ENCODE measurements at places on chromosomes 16 and 17.

DNA sequence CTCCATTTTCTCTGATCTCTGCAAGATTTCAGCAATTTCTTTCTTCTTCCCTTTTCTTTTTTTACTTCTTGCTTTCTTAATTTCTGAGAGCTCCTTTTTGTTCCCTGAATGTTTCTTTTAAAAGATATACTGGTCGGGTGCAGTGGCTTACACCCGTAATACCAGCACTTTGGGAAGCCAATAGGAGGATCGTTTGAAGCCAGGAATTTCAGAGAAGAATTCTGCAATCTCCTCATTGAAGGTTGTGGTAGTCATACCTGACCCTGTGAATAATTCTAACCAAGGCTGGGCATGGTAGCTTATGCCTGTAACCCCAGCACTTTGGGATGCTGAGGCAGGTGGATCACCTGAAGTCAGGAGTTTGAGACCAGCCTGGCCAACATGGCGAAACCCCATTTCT, 15.6 kb upstream of the ABCC1 start:
- no peak for DNase-seq

DNA sequence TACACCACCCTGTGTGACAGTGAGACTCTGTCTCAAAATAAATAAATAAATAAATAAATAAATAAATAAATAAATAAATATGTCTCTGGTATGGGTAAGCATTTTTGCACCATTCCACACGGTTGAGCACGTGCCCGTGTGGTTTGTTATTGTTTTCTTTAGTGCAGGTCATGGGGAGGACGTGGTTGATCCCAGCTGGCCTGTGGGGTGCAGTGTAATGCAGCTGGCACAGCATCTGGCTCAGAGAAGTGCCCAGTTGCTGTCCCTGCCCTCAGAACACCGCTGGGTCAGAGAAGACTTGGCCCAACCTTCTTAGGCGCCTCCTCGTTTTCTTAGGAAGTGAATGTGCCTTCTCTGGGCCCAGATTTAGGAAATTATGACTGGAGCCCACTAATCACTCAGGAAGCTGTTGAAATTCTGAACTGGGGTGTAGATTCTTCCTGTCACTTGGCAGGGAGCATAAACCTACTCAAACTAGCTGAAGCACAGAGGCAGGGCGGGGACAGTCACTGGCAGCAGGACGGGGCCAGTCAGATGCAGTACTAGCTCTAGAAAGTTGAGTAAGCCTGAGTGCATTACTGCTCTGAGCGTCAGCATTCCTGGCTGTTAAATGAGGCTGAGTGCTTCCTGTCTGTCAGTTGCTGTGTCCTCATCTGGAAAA, 85.9 kb downstream of the SNX29 start:
- no peak for DNase-seq

DNA sequence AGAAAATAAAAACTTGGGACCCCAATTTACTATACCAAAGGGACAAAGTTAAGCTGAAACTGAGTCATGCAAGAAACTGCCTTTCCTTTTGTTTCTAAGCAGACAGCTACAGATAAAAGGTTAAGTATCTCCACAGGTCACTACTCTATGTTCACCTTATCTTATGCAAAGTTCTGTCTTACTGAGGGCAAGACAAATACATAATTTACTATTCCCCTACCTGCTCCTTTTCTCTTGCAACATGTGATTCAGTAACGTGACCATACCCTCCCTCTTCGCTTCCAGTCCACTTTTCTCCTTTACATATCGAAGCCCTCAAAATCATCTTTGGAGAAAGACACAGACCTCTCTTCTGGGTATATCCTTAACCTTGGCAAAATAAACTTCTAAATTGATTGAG, 42.3 kb downstream of the SCPEP1 start:
- DNase-seq, result no peak

GRCh38 chr17:7969433-7969832, 33.0 kb upstream of the GUCY2D start:
- no peak for DNase-seq

- DNase-seq, result no peak
Observed at GRCh38 chr16:27568077-27568476, 18.1 kb downstream of the KATNIP start.

DNA sequence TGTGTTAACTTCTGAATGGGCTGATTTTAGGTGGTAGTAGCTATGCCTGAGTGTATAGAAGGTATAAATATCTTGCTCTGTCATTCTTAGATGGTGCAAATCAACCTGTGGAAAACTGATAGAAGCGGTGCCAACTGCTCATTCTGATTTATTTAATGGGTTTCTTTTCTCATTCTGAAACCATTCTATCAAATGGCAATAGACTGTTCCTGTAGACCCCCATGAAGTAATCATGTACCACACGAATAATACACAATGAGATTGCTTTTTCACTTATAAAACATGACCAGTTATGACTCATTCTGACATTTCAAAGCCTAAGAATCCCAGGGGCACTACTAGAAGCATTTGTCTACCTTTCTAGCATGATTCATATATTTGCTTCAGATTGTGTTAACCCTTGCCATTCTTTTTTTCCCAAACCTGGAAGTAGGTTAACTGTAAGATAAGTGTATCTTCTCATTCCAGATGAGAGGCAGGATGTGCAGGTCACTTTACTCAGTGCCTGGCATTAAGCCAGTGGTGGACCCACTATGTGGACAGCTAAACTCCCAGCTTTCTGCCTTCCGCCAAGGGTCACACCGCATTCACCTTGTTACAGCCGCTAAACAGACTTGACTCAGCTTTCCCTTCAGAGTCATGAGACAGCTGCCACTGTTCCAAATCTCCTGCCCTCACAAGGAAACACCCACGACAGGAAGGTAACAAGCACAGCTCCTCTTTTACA, 16.4 kb upstream of the SLC16A11 start:
- peak; percentile 49 for DNase-seq

- no peak for DNase-seq
Observed at GRCh38 chr16:46712911-46713310, 23.5 kb downstream of the ORC6 start.

DNA sequence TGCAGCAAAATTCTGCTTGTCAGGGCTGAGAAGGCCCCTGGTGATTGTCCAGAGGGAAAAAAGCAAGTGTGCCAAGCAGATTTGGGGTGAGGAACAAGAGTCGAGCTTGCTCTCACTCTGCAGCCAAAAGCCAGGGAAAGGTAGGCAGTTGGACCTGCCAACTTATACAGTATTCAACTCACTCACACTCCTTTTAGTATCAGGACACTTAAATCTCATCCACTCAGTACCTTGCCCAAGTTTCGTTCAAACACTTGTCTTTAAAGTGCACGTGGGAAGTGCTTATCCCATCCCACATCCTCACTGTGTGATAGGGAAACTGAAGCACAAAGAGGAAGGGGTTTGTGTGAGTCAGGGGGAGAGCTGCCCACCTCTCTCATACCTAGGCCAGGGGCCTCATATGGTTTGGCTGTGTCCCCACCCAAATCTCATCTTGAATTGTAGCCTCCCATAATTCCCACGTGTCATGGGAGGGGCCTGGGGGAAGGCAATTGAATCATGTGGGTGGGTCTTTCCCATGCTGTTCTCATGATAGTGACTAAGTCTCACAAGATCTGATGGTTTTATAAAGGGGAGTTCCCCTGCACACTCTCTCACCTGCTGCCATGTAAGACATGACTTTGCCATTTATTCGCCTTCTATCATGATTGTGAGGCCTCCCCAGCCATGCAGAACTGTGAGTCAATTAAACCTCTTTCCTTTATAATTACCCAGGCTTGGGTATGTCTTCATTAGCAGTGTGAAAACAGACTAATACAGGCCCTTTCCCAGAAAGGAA, 25.6 kb upstream of the CES5A start:
- no peak for DNase-seq

- no peak for DNase-seq
Observed at GRCh38 chr17:72338847-72339790, 218.3 kb downstream of the SOX9 start.

DNA sequence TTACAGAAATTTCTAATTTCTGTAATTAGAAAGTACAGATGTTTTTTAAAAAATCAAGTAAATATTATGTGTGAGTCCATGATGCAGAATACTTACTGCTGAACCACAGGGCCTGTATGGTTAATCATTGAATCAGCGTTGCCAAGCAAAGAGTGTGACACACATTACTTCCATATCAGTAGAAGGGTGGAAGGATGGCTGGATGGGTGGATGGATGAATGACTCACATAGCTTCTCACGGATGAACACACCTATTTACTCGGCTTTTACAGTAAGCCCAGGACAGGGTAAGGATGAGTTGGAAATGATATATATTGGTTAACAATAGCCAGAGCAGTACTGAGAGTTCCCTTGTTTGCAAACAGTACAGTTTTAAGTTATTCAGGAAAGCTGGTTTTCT, 495.9 kb upstream of the RBFOX1 start:
- no peak for DNase-seq

DNA sequence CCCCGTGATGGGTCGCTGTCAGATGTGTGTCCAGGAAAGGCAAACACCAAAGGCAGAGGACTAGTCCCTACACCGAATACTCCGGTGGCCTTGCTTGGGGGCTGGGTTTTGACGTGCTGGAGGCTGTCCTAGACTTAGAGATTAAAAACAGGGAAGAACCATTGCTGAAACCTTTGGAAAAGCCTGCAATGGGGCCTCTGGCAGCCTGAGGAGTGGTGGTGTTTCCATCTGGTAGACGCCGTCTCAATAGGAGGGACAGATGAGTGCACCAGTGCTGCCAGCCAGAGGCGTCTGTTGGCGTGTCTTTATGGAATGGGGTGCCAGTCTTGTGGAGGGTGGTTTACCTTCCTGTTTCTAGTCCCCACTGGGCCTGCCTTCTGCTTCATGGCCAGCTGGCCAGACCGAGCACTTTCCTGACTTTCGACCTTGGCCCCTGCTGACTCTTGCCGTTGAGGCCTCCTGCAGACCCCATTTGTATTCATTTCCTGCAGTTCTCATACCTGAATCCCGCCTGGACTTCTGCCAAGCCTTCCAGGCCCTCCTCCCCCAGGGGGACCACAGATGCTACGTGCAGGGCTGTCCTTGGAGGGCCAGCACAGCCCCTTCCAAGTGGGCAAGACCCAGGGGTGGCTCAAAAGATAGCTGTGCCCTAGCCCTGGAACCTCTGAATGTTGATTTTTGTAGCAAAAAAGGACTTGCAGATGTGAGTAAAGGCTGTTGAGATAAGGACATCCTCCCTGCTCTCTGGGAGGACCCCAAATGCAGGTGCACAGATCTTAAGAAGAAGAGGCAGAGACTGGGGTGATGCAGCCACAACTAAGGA, 1.9 kb upstream of the DNASE1 start:
- DNase-seq, result no peak

DNA sequence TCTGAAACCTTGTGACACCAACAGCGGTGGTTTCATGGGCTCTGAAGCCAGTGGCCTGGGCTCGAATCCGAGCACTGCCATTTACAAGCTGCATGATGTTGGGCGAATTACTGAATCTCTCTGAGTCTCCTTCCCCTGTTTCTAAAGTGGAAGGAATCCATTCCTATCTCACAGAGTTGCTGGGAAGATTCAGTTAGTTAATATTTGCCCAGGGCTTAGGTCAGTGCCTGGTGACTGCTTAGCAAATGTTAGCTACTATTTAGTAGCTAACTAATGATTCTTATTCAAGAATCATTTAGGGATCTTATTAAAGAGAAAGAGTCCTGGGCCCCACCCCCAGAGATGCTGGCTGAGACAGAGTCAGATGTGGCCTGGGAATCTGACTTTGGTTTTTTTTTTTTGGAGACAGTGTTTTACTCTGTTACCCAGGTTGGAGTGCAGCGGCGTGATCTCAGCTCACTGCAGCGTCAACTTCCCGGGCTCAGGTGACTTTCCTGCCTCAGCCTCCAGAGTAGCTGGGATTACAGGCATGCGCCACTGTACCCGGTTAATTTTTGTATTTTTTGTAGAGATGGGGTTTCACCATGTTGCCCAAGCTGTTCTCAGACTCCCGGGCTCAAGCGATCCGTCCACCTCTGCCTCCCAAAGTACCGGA, 33.6 kb upstream of the RAI1 start:
- no peak for DNase-seq

DNA sequence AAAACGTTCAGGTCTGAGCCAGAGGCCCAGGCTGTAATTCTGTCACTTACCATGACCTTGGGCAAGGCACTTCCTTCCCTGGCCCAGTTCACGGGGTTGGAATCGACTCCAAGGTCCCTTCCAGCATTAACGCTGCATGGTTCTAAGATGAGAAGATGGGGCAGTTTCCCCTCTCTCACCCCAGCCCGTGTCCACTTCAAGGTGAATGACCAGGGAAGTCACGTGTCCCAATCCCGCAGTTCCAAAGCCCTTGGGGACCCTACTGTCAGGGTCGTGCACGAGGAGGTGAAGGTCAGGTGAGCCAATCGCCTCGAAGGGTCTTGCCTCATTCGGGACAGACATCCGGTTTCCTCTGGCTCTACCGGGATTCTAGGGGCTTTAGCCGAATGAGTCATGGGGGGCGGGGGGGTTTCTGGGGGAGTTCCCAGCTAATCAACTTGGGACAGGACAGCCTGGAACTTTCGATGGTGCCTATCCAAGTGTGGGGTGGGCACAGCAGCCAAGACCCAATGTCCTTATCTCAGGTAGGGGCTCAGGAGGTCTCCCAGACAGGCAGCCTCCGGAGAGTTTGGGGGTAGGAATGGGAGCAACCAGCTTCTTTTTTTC, 762 bp upstream of the CSF3 start:
- no peak for DNase-seq

DNA sequence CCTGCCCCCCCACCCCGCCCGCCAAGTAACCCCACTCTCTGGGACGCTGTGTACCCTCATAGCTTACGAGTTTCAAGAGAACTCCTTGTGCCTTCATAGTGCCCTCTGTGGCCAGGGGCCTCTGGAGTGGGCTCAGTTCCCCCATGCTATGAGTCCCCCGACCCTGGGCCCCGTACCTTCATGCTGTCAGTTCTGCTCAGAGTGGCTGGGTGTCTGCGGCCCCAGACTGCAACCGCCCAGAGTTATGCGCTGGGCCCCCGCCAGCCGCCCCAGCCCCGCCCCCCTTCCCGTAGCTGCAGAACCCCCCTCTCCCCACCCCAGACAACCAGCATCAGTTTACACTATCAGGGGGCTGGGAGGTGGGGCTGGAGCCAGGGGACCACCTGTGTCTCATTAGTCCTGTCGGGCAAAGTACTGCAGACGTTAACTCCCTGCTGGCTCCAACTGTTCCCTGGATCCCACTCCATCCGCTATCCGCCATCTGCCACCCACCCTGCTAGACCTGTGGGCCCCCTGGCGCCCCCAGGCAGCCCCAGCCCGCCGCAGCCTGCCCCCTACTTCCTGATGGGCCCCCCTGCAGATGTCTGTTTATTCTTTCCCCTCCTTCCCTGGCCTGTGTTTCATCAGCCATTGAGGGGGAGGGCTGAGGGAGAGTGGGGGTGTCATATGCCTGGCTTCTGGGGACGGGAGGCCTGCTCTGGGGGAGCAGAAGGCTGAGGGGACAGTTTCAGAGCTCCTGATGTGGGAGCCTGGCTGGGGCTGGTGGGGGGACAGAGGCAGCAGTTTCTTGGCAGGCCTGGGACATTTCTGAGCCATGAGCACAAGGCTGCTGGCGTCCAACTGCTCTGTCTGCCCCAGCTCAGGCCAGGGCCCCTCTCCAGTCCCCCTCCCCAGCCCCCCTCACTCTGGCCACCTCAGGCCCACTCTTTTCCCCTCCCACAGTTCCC, at the start of gene MFAP4:
Gene MFAP4 (minus strand): TSS at position 217 of the 947 bp plus-strand sequence. CDS start 35 bp downstream, at position 182.
- DNase-seq, result no peak

- no peak for DNase-seq
Observed at GRCh38 chr16:67199808-67200198, 872 bp downstream of the ELMO3 start.

- no peak for DNase-seq
Observed at GRCh38 chr17:82097184-82097918, 685 bp downstream of the FASN start.

- DNase-seq, result no peak
Observed at GRCh38 chr16:65415460-65415859, 293.6 kb upstream of the CDH11 start.
